ENCODE measurements at places on chromosomes 13 and 19. TPM values are rescaled to one million over a fixed set of nuclear protein-coding genes. Genes with fewer than 3 reads are reported as not detected.

- no peak for DNase-seq
Observed at GRCh38 chr19:6204212-6204611, 68.7 kb downstream of the ACSBG2 start.

- DNase-seq: peak; percentile 56
Observed at GRCh38 chr19:56066152-56067023, 54.7 kb downstream of the ZNF787 start.

DNA sequence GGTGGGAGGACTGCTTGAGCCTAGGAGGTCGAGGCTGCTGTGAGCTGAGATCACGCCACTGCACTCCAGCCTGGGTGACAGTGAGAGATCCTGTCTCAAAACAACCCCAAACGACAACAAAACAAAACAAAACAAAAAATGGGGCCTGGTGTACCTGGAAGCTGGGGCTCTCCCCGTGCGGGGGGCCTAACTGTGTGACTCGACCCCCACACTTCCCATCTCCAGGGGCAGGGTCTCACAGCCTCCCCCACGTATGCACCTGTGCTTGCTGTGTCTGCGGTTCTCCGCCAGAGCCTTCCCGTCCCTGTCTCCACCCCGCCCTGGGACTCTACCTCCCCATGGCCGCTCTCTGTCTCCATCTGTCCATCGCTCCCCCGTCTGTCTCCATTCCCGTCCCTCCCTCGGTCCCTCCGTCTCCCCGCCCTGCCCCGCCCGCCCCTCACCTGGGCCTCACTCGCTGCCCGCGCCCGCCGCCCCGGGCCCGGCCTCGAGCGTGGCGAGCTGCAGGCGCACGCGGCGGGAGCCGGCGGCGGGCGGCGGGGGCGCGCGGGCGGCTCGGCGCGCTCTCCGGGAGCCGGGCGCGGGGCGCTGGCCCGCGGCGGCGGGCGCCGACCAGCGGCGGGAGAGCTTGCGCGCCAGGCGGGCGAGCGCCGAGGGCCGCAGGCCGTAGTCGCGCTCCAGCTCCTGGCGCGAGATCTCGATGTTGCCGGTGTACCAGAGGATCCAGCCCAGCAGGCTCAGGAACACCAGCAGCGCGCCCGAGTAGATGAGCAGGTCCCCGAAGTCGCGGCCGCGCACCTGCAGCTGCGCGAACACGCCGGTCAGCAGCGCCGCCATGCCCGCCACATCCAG is 587 bp downstream of the TMEM238 start:
- no peak for DNase-seq

SIGLEC8 gene
- total RNA-seq: not detected

LILRA5 gene
- total RNA-seq: not detected

Measured in H4 (cell line).